ENCODE measurements at places on chromosomes 1 and 21. TPM values are rescaled to one million over a fixed set of nuclear protein-coding genes. Genes with fewer than 3 reads are reported as not detected.

TMEM52 gene
- 1.1 TPM for total RNA-seq

LRRC71 gene
- not detected for total RNA-seq

RASAL2 gene
- total RNA-seq, result 0.13 TPM

PADI1 gene
- total RNA-seq, result not detected

PLA2G2C gene
- total RNA-seq, result not detected

DNA sequence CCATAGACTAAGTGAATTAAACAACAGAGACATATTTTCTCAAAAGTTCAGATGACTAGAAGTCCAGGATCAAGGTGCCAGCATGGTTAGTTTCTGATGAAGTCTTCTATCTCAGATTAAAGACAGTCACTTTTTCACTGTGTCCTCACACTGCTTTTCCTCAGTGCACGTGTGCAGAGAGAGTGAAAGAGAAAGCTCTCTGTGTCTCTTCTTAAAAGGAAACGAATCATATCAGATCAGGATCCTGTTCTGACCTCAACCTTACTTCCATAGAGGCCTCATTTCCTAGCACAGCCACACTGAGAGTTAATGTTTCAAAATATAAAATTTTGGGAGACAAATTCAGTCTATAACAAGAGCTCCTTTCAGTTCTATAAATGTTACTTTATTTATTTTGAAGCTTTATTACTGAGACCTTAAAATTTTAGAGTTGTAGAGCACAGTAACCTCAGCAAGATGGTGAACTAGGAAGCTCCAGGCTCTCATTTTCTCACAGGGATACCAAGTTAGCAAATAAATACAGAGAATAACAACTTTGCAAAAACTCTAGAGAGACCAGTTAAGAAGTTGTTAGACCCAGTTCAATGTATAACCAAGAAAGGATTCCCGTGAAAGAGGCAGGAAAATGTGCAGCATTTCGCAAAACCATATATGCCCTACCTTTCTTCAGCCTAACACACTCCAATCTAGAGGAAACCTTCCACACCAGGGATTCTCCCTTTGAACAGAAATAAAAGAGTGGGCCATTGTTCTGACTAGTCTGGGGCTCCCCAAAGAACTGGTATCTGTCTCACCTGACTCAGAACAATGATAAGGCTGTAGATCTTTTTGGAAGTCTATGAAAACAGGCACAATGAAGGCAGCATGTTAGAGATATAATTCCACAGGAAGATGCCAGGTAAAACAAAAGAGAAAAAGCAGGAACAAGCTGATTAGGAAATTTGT is 372.2 kb downstream of the MRPL39 start:
- H3K27me3 ChIP-seq, result no peaks in the 10 kb centered on the region
- no peaks in the 10 kb centered on the region for H3K4me1 ChIP-seq
- H3K27ac ChIP-seq, result no peak overlapping the region
- no peak overlapping the region for H3K4me3 ChIP-seq
- H3K36me3 ChIP-seq, result no peaks in the 10 kb centered on the region
- DNase-seq, result no peak

GRCh38 chr1:35708952-35709351 is 9.7 kb downstream of the C1orf216 start:
- H3K4me1 ChIP-seq, result no peaks in the 10 kb centered on the region
- no peaks in the 10 kb centered on the region for H3K27me3 ChIP-seq
- no peaks in the 10 kb centered on the region for H3K36me3 ChIP-seq
- H3K27ac ChIP-seq, result no peak overlapping the region
- no peak overlapping the region for H3K4me3 ChIP-seq

DNA sequence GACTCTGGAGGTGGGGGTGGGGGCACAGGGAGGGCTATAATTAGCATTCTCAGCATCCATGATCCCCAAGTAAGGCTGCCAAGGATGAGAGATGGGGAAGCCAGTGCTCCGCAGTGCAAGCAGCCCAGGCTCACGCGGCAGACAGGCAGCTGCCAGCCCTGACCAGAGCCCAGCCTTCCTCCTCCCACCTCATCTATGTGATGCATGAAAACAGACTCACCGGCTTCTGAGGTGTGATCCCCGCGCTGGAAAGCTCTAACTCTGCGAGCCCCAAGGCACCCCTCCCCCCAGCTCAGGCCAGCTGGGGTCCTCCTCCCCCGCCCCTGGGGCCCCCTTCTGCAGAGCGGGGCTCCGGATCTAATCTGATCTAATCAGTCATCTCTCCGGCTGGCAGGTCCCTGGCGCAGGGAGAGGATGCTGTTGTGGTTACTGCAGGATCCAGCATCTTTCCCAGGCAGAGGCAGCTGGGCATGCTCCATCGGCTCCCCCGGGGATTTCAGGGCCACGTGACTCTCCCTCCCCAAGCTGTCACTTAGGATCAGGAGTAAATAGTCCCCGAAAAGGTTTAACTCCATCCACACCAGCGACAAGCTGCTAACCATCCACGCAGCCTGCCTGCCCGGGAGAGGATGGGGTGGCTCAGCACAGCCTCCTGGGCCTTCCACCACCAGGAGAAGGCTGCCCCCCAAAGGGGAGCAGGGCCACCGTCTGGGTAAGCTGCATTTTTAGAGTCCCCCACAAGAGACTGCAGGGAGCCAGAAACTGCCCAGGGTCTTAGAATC is at the start of gene PLEKHA6:
PLEKHA6 (minus strand) TSS at position 456 of the 782 bp plus-strand sequence. CDS start 86,202 bp downstream, outside the sequence.
- no peak within 1 kb of the TSS for H3K4me3 ChIP-seq
- no peaks in the 10 kb centered on the region for H3K27me3 ChIP-seq
- H3K4me1 ChIP-seq, result peaks cover 12% of the 10 kb centered on the region
- no peak within 1 kb of the TSS for H3K27ac ChIP-seq
- DNase-seq, result no peak

DNA sequence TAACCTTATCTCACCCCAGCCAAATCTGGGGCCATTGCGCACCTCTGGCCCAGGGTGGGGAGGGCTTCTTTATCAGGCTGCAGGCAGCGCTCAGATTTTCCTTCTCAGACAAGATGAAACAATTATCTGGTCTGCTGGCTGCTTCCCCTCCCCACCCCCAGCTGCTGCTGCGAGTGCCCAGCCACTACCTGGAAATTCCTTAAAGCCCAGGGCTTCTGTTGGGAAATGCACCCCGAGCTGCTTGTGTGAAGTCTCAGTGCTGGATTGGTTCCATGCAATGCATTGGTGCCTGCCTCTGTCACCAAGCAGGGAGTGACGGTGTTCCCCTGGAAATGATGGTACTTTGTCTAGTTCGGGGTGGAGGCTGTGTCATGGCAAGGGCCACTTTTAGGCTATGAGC is 18.5 kb upstream of the ACTL8 start:
- no peak overlapping the region for H3K27ac ChIP-seq
- no peaks in the 10 kb centered on the region for H3K36me3 ChIP-seq
- H3K4me3 ChIP-seq, result no peak overlapping the region
- H3K4me1 ChIP-seq, result no peaks in the 10 kb centered on the region

All from naive thymus-derived CD4-positive, alpha-beta T cell (primary cell).